ENCODE measurements at places on chromosomes 16 and 17.

DNA sequence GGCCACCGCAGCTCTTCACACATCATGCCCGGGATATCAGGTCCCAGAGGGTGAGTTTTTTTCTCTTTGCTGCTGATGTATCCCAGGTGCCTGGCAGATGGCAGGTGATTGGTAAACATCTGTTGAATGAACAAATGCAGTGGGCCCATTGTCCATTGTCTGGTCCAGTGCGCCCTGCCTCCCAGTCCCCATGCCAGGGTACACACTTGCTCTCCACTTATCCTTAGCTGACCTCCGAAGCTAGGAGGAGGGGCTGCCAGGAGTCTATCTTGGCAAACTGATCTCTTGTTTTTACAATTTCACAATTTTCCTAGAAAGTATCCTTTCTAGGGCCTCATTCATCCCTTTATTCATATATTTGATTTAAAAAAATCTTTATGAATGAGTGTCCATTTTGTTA, 196.0 kb downstream of the RAB11FIP4 start:
- DNase-seq: no peak

DNA sequence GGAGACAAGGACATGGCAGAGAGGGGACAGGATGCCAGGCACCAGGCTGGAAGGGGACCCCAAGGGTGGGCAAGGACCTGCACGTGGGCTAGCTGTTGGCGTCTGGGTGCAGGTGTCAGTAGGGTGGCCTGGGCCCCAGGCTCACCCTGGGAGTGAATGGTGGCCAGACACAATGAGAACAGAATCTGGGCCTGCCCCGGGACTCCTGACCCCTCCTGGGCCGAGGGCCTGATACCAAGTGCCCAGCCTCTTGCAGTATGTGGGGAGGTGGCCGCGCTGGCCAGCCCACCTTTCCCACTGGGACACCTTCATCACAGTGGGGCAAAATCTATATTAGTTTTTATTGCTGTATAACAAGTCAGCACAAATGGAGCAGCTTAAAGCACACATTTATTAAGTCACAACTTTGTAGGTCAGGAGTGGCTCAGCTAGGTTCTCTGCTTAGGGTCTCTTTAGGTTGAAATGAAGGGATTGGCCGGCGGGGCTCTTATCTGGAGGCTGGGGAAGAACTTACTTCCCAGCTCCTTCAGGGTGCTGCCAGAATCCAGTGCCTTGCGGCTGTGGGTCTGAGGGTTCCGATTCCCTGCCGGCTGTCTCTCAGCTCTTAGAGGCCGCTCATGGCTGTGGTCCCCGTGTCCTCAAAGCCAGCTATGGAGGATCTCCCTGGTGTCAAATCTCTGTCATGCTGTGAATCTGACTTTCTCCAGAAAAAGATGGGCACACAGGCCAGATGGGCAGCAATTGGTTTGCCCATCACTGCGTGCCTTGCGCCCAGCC, 3.6 kb downstream of the PRSS33 start:
- no peak for DNase-seq

DNA sequence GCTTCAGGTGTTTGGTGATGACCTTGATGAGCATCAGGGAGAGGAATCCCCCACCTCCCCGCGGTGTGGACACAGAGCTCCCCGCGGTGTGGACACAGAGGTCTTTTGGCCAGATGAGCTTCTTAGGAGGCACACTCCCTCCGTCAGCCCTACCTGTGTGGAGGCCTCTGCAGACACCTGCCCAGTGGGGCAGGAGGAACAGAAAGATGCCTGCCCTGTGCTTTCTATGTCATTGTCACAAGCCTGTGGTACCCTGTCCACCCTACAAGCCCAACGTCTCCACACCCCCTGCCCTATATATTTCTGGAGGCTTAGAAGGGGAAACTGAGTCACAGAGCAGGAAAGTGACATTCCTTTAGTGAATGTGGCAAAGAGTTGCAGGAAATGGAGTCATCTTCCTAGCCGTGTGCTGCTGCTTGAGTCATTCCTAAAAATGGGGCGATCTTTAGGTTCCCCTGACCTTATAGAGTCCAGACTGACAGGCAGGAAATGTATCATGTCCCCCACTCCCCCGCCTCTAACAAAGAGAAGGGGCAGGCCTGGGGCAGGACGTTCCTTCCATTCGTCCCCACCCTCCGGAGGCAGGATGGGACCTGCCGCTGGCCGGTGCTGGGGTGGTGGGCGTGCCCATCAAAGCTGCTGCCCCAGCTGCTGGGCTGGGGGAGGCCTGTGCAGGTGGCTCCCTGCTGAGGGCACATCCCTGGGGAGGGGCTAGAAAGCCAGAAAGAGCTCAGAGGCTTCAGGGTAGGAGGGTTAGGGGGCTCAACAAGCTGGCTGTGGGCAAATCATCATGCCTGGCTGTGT, 1.0 kb upstream of the C16orf74 start:
- DNase-seq: peak; percentile 20

- DNase-seq: no peak
Measured at GRCh38 chr17:54085934-54086333, 263.2 kb downstream of the KIF2B start.

- no peak for DNase-seq
Measured at GRCh38 chr17:52134641-52135040, 23.9 kb downstream of the CA10 start.

DNA sequence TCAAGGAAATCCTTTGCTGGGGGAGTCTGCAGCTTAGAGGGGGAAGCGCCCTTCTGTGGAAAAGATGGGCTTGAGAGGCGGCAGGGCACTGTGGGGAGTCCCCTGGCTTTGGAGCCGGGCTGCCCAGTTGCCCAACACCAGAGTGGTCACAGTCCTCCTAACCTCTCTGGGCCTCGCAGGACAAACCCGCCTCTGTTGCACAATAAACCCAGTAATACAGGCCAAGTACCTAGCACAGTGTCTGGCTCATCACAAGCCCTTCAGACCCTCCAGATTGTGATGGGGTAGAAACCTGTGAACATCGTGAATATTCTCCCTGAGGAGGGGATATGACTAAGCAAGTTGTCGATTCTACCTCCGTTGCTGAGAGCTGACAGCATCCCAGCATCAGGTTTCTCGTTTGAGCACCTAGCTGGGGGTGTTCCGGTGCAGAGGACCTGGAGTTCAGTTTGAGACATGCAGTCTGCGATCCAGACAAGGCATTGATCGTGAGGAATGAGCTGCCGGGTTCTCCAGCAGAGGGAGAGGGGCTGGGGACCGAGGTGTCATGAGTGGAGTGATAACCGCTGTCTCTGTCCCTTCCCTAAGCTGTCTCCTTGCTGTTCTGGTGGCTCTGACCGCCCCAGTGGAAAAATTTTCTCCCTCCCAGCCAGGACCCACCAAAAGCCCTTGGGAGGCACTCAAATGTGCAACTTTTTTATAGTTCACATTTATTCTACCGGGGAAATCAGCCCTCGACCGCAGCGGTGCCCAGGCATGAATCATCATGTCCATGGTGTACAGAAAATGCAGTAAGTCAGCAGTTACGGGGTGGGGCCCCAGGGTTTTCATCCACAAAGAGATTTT, 161.9 kb downstream of the WSCD1 start:
- DNase-seq: no peak

- no peak for DNase-seq
Measured at GRCh38 chr16:50500171-50500874, 47.9 kb upstream of the NKD1 start.

GRCh38 chr17:16463358-16464302, 28.4 kb downstream of the LRRC75A start:
- DNase-seq: no peak

DNA sequence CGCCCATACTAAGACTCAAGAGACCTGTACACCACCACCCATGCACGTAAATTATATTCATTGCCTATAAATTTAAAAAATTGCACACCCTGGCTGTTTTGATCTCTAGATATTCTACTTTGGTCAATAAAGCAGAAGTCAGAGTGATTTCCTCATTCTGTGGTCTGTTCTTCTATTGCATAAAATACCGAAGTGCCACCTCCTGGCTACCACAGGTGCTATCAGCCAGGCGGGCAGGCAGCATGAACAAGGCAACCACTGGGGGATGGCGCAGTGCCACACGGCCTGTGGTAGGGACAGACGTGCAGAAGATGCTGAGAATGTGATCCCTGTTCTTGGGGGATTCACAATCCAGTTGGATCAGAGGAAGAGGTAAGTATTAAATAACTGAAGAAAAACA, 122.3 kb downstream of the CDK5R1 start:
- peak; percentile 63 for DNase-seq

DNA sequence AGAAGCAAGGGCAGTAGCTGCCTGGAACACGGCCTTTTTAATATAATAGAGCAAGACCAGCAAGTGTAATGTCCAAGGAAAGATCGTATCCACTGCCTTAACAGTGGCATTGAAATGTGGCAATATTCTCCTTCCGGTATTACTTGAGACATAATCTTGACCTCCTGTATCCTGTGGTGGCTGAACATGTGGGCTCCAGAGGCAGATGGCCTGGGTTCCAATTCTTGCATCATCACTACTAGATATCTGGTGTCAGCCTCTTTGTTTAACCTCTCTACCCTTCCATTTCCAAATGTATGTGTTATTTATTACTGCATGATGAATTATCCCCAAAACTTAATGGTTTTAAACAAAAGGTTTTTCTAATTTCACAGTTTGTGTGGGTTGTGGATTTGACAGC, 3.5 kb upstream of the CDYL2 start:
- no peak for DNase-seq

DNA sequence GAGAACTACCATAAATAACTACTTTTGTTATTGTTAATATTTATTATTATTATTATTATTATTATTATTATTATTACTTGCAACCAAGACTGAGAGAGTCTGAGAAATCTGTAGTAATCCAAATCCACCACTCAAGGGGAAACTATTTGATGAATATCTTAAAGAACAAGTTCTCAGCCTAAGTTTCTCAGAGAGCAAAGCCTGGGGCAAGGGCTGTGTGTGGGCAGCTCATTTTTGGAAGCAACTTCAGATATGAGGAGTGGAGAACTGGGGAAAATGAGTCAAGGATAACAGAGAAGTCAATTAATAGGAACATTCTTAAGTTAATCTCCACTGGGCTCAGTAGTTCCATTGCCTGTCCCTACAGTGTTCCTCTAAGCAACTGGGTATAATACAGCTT, 57.1 kb upstream of the KCNJ16 start:
- DNase-seq: no peak

GRCh38 chr16:10926094-10926493, 16.2 kb downstream of the DEXI start:
- DNase-seq: no peak

- peak; percentile 80 for DNase-seq
Measured at GRCh38 chr16:58020628-58021521, 4.7 kb upstream of the MMP15 start.

DNA sequence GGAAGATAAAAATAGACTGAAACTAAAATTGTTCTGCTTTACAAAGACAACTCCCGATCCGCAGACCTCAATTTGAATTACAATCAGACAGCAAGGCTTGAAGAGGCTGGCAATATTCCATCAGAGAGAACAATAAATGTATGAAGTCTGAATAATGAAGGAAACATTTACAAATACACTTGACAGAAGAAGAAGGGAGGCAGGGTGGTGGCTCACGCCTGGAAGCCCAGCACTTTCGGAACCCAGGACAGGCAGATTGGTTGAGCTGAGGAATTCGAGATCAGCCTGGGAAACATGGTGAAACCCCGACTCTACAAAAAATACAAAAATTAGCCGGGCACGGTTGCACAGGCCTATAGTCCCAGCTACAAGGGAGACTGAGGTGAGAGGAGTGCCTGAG, 14.6 kb downstream of the ODF4 start:
- DNase-seq: no peak

DNA sequence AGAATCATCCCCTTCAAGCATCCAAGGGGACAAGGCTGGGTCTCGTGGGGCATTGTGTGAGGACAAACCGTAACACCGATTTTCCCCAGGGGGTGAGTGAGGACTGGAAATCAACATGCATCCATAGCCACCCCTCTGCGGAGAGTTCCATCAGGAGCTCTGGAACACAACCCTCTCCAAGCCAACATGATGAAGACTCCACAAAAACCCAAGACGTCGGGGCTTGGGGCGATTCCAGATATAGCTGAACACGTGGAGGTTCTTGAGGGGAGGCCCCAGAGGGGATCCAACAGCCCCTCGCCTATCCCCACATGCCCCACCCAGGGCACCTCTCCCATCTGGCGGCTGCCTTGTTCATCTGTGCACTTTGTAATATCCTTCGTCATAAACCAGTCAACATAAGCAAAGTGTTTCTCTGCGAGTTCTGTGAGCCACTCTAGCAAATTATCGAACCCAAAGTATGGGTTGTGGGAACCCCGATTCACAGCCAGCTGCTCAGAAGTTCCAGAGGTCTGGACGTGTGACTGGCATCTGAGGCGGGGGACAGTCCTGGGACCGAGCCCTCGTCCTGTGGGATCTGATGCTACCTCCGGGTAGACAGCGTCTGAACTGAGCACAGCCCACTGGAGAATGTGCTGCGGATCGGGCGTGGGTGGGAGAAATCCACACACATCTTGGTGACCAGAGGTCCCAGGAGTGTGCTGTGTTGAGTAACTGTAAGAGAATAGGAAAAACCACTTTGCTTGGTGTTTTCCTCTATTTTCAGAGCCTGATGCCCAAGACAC, 55.5 kb downstream of the RPH3AL start:
- DNase-seq: no peak

GRCh38 chr17:60678118-60678444, 430 bp downstream of the BCAS3 start:
- no peak for DNase-seq

DNA sequence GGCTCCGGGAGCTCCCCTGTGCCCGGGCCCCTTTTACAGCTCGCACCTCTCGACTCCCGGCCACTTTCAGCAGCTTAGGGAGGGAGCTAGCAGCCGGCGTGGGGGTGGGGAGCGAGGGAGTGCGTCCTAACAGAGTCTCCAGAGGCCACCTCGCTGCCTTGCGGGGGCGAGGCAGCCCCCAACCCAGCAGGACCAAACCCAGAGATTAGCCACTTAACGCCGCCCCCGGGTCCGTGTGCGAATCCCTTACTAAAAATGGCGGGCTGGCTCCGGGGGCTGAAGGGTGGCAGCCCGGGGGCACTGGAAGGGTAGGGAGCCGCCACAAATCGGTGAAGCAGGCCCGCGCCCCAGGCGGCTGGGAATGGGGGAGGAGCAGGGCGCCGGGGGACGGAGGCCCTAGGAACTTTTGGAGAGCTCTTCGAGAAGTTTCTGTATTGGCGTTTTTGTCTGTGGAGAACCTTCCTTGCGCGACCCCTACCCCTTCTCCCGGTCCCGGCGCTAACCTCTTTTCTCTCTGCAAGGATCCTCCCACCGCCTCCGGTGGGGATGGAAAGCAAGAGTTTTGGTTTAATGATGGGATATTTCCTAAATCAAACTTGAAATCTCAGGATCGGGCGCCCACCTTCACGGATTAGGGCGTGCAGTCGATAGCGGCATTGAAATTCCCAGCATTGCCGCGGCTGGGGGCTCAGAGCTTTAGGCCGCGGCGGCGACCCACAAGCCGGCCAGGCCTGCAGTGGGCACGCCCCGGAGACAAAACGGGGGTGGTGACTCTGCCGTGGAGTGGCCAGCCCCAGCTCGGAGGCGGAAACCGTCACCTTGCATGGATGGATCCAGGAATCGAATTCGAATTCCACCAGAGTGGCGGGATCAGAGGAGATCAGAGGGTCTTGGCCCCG, 793 bp upstream of the IRX3 start:
- peak; percentile 29 for DNase-seq

All from GM13976 (cell line).